Left kidney (tissue), 8 donors: ENCODE measurements at places on chromosomes 16 and 17. TPM values are rescaled to one million over a fixed set of nuclear protein-coding genes. Genes with fewer than 3 reads are reported as not detected.

Gene ELP5
- polyA plus RNA-seq: 54.9 TPM

Gene KRTAP3-1
- polyA plus RNA-seq: not detected

Gene NOD2
- polyA plus RNA-seq: 0.65 TPM

GRCh38 chr17:35651467-35651866 lies 64.3 kb downstream of the AP2B1 start:
- DNase-seq: no peak

- no peak for DNase-seq
Observed at GRCh38 chr16:56282451-56282850, 91.2 kb downstream of the GNAO1 start.

DNA sequence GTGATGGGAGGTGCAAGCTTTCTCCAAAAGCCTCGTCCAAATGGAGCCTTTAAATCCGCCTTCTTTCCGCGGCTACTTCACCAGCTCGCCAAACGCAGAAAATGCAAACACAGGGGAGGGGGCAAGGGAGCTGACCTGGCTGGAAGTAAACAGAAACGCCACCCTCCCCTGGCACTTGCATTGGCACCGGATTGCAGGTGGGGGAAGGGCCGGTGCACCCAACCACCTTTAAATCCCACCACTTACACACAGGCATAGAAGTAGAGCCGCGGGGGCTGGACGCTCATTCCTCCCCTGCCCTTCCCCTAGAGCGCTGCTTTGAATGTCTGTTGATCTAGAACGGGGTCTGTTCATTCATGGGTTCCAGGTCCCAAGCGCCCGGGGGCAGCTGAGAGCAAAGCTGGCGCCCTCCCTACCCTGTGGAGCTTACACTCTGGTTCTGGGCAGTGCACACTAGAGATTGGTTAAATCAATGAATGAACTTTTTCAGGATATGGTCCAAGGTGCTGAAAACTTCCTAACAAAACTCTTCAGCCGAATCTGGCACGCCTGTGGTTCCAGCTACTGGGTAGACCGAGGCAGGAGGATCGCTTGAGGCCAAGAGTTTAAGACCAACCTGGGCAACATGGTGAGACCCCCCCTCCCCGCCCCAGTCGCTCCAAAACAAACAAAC lies 920 bp upstream of the ZCCHC14 start:
- no peak for DNase-seq

DNA sequence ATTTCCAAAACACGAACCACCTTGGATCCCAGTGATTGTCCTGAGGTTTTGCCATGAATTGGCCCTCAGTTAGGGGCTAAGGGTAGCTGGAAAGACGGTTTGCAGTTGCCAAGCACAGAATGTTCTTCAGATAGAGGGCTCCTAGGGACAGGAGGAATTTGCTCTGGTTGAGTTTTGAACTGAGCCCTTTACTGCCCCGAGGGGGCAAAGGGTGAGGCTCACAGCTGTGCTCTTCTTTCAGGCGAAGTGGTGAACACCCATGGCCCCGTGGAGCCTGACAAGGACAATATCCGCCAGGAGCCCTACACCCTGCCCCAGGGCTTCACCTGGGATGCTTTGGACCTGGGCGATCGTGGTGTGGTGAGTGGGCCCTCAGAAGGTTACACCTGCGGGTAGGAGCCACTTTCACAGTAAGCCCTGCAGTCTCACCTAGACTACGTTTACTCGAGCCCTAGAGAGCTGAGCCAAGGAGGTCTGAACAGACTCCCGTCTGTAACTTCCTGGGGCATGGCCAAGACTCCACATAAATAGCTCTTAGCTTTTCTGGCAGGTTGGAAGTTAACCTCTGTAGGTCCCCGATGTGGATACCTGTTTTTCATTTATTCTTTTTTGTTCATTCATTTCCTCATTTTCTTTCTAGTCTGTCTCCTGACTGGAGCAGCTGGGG lies 32.5 kb downstream of the NMT1 start:
- DNase-seq: no peak

DNA sequence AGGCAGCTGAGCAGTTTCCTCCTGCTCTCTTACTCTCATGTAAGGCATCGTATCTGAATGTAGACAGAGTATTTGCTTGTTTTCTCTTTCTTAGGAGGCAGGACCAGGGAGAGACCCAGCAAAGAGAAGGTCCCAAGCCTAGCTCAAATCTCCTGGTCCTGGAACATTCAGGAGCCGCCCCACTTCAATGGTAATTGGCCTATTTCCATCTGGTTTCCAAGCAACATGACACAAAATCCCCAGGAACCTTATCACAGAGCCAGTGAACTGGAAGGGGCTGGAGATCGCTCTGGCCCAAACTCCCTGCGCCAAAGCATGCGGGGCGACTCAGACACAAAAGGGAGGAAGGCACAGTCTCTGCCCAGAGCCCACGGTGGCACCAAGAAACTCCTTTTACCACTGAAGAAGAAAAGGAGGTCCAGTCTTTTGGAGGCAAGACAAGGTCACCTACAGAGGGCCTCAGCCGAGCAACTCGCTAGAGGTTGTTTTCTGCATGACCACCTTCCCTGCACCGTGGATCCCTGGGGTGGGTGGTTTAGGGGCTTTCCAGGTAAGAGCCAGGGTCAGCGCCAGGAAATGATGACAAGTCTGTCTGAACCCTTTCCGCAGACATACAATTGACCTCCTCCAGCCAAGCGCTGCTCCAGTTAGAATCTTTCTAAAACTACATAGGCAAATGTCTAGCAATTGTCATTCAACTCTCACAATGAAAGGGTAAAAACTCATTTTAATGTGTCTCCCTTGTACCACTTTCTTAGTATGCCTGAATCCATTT lies 394.7 kb downstream of the SOX9 start:
- peak; percentile 65 for DNase-seq

- no peak for DNase-seq
Observed at GRCh38 chr16:48284772-48285409, 37.6 kb upstream of the ABCC11 start.
